Panc1 (cell line): ENCODE measurements at places on chromosomes 7 and 10. TPM values are rescaled to one million over a fixed set of nuclear protein-coding genes. Genes with fewer than 3 reads are reported as not detected.

- no peak for DNase-seq
Measured at GRCh38 chr10:113411456-113411855, 141.4 kb upstream of the HABP2 start.

GRCh38 chr7:2066251-2066919 is 166.4 kb downstream of the MAD1L1 start:
- DNase-seq, result no peak

GRCh38 chr10:30285970-30286369 is 63.1 kb downstream of the MTPAP start:
- DNase-seq, result no peak

OR9A4 gene
- total RNA-seq, result not detected

GRCh38 chr10:29542723-29543122 is 92.0 kb downstream of the SVIL start:
- no peak for DNase-seq

CCDC146 gene
- 1.2 TPM for total RNA-seq

DNA sequence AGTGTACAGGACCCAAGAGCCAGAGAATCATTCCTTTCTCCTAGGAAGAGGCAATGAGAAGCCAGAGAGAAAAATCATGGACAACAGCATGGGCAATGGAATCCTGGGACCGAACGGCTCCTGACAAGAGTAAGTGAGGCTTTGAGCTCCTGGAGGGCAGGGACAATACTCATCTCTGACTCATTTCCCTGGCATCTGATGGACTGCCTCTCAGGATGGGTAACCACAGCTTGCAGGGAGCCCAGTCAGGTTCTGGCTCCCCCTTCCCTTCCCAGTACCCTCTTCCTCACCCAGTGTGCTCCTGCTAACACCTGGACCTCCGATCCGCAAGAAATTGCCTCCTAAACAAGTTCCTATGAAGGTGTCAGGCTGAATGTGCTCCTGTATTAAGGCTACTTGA is 51.2 kb upstream of the SORCS3 start:
- no peak for DNase-seq

- no peak for DNase-seq
Measured at GRCh38 chr7:47464266-47464665, 117.6 kb downstream of the TNS3 start.

TAF6 gene
- 92.3 TPM for total RNA-seq

DNA sequence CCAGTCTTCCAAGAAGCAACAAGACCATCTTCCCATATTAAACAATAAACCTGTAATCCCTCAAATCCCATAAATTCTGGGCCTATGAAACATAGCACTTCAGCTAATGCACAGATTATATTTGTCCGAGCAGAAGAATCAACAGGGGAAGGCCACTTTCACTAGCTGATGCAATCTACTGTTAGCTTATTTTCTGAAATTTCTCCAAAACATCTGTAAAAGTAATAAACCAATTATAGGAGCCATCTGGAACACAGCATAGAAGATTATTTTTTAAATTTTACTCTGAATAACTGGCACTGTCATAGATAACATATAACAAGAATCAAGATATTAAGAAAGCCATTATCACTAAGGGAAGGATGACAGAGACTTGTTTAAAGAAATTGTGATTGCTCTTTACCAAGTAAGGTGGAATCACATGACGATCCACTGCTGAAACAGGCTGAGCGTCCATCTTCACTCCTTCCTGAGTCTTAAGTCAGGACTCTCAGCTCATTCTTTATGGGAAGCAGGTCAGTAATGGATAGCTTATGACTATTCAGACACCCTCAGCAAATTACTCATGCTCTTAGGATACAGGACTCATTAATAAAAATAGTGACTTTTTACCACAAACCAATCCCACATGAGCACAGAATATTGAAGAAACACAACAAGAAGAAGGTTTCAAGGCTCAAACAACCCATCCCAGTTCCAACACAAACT is 719.5 kb downstream of the XPNPEP1 start:
- DNase-seq, result no peak

DNA sequence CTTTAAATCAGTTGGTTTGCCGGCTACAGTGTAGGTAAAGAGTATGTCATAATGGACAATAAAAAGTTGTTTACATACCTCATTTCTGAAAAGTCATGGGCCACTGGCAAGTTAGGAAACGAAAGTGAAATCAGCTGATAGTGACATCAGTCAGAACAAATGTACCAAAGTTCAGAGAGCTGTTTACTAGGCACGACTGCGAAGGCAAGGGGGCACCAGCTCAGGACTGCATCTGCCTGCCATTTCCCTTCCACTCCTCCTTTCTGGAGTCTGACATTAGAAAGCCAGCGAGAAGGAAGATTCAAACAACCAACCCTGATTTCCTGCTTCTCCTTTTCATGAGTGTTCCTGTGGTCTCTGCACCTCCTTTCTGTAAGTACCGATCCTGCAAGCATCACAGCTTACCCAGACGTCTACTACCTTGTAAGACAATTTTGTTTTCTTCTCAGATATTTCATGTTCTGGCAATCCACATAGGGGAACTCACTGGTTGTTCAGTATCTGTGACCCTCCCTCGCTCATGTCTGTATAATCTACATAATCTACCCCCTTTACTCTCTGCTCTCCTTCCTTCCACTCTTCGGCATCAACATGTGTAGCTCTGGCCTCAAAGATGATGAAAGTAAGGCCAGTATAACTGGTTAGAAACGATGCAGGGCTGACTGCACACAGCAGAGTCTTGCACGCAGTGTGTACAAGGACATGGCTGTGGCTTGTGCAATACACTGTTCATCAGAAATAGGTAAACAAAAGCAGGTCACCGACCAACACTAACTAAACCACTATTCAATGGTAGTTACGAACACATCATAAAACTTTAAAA is at the start of gene TMEM140:
TMEM140 (plus strand) TSS at position 174 of the 823 bp plus-strand sequence. CDS start 16,370 bp downstream, outside the sequence.
- DNase-seq, result peak; percentile 84

GRCh38 chr7:86747698-86748097 is 104.0 kb downstream of the GRM3 start:
- DNase-seq, result no peak

DNA sequence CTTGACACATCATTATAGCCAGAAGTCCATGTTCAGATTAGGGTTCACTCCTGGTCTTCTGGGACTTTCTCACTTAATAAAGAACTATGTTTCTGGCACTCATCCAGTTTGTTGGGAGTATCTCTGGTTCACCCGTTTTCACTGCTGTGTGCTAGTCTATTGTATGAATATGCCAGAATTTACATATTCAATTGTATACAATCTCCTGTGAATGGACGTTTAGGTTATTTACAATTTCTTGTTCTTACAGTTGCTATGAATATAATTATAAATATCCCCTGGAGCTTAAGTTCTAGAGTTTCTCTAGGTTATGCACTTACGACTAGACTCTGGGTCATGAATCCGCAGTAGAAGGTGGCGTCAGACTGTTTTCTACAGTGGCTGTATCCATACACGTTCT is 20.0 kb upstream of the RBM33 start:
- DNase-seq, result no peak

GRCh38 chr7:45578022-45578421 is 3.9 kb downstream of the ADCY1 start:
- DNase-seq, result no peak

STRIP2 gene
- 5.1 TPM for total RNA-seq

DNA sequence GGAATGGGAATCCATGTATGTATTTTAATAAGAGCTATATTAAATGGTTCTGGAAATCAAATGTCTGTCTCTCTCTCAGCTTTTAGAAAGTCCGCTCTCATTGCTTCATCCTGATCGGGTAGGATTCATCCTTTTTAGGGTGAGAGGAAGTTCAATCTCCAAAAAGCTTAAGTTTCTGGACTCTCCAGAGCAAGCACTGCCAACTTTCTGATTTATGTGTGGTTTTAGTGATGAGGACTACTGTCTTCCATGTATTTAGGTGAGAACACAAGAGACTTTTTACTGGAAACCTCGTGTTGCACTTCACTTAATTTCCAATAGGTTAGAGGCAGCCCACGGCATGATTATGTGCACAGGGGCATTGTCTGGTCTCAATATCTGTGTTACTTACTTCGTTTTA is 267.9 kb downstream of the SUGCT start:
- DNase-seq, result no peak

DNA sequence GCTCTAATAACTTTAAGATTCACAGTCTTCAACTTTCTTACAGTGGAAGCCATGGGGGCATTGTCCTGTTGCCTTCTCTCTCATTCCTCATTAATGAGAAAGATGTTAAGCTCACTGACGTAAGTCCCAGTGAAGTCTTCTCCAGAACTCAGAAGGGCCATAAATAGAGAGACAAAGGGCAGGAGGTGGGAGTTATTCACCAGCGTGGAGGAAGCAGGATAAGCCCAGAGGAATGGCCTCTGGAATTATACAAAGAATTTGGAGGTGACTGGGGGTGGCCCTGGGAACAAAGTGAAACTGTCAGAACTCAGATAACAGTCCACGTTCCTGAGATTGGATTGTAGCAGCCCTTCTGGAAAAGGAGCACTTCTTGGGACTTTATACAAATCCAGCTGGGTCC is 52.4 kb downstream of the SORBS1 start:
- DNase-seq, result no peak

EFCAB10 gene
- total RNA-seq, result not detected

DNA sequence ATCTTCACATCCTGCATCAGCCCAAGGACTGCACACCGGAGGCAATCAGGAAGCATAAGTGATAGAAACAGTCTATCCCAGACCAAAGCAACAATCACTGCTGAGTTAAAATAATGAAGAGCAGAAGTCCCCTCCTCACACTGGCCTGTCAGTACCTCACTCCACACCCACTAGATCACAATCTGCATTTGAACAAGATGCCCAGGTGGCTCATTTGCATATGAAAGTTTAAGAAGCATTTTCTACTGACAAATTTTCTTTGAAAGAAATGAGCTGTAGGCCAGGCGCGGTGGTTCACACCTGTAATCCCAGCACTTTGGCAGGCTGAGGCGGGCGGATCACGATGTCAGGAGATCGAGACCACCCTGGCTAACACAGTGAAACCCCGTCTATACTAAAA is 77.4 kb downstream of the CUL2 start:
- no peak for DNase-seq

GRCh38 chr7:151776446-151776845 is 100.5 kb downstream of the PRKAG2 start:
- DNase-seq, result no peak

DNA sequence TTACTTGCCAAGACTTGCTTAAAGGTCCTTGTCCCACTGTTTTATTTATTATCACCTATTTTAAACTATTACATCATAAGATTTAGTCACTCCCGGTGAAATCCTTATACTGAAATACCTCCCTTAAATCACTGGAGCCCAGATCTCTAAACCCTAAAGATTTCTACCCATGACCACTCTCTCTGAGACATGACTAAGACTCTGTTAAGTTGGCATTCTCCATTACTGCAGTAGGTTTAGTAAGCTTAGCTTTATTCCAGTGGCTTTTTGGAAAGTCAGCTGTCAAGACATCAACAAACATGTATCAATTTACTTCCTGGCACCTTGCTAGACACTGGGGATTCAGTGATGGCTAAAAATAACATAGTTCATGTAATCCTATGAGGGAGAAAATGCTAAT is 874.2 kb downstream of the KCNMA1 start:
- no peak for DNase-seq

GRCh38 chr7:29518616-29519015 is 45.0 kb upstream of the PRR15 start:
- no peak for DNase-seq

DNA sequence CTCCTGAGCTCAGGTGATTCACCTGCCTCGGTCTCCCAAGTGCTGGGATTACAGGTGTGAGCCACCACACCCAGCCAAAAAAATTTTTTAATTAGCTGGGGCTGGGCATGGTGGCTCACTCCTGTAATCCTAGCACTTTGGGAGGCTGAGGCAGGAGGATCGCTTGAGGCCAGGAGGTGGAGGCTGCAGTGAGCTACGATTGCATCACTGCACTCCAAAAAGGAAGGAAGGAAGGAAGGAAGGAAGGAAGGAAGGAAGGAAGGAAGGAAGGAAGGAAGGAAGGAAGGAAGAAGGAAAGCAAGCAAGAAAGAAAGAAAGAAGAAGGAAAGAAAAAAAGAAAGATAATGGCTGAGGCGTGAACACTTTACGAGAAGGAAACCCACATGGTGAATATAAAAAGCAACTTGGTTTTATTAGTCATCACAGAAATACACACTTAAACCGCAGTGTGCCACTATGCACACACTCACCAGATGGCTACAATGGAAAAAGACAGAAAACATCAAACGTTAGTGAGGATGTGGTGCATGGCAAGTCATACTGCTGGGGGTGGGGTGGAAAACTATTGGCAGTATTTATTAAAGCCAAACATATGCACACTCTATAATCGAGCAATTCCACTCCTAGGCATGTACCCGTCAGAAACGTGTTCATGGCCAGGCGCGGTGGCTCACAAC is 4.4 kb upstream of the CCL26 start:
- DNase-seq, result peak; percentile 67

DNA sequence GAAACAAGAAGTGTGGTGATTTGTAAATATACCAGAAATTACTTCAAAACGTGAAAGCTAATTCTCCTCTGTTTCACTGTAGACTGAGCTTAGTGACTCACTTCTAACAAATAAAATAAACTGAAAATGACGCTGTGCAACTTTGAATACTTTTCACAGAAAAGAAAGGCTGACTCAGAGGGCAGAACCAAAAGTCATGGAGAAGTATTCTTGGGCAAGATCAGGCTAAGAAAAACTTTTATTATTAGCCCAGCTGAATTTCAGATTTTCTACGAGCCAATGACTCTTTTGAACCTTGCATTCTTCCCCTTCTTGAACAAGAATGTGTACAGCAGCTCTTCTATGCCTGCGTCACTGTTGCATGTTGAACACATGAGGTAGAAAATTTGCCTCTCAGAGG is 527.3 kb upstream of the GHITM start:
- no peak for DNase-seq

DNA sequence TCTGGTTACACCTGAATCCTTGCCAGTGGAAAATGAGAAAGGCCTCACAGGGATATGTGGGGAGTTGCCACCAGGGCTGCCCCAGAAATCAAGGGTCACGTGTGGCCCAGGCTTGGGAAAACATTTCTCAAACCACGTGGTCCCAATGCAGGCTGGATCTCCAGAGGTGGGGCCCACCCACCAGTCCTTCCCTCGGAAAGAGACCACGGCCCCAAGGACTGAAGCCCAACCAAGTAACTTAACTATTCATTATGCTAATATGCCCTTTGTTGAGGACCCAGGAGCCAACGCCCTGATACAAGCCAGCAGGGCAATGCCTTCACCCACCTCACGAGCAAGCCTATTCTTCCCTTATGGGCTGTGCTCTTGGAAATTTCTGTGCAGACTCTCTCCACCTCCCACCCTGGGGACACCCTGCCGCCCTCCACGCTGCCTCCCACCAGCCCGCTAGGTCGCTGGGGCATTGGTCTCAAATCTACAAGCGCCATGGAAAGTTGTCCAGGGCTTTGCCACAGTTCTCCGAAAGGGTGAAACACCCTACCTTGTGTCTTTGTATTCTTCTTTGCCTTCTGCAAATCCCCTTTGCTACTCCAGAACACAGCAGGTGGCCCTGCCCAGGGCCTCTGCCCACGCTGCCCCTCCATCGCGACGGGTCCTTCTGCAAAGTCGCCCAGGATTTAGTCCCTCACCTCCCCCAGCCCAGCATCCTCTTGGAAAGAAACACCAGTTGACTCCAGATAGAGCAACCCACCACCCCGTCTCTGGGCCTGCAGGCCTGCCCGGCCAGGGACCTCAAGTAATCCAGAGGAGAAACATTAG is 8.8 kb downstream of the TNS3 start:
- no peak for DNase-seq
